ENCODE measurements at places on chromosomes 2 and 18. TPM values are rescaled to one million over a fixed set of nuclear protein-coding genes. Genes with fewer than 3 reads are reported as not detected.
A peak's percentile ranks its signal among the peaks of the same experiment; 100 is the strongest.

- no peak for DNase-seq
These were observed 236.6 kb downstream of the GLI2 start for GRCh38 chr2:120972286-120972685.

DNA sequence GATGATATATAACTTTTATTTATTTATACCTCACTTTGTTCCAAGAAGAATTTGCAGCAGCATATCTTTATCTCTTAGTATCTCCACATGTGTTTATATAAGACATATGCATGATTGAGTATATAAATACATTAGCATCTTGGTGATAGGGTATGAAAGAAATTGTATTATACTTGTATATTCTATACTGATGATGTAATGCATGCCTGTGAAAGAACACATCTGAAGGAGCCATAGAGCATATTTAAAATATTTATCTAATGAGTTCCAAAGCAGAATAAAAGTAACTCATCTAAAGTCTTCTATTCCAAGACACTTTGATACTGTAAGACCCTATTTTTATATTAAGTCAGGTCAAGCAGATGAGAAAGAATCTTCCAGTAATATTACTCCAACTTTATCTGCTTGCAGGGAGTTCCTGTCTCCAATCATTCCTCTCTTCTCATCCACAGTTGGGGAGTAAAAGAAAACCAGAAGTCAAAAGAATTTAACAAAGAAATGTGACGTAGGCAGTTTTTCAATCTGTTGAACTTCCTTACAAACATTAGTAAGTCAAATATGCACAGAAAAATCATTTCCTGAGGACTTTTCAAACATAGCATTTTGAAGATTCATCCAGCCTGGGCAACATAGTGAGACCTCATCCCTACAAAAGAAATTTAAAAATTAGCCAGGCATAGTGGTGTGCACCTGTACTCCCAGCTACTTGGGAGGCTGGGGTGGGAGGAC lies 76.7 kb downstream of the DTNB start:
- no peak for DNase-seq

GRCh38 chr2:181886192-181886591 lies 5.3 kb upstream of the ITPRID2 start:
- DNase-seq: no peak

DNA sequence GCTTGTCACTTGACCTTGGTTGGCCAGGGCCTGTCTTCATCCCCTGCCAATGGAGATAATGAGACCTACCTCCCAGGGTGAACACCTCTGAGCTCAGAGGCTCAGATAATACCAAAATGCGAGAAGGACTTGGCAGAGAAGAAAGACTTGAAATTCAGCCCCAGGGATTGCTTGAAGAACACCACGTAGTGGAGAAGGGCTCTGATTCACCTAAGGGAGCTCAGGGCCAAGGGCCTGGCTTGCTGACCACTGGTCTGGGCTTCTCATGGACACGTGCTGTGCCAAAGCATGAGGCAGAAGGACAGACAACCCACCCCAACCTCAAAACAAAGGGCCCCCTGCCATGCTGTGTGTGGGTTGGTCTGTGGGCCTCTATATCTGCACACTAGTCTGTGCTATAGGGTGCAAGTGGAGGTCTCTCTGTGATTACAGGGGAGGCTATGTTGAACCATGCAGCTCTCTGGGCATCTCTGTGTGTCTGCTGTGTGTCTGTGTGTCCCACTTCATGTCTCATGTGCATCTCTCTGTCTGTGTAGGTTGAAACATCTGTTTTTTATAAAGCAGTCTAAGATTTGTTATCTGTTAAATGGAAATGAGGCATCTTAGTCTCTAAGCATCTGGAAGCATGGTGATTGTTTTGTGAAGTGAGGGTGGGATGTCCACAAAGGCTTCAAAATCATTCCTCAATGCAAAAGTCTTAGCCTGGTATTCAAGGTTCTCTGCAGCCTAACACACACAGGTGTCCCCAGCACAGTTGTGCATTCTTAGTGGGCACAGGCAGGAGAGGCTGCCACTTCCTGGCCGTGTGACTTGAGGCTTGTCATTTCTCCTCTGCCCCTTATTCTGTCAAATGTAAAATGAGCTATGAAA lies 61.0 kb upstream of the EPAS1 start:
- DNase-seq: no peak

DNA sequence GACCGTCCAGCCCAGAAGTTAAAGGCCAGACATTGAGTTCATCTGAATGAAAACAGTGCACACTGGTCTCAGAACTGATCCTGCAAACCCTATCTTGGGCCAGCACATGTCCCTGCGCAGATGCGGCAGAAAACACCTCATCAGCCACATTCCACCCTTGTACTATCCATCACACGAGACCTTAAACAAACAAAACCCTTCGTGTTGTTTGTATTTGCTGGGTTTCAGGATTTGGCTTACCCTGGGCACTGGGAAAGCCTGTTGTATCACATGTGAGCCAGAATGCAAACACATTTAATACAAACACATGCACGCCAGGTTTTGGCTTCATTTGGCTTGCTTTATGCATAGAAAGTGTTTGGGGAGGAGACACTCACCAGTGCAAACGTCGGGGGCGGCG lies 12.5 kb downstream of the WIPF1 start:
- no peak for DNase-seq

- peak; percentile 28 for DNase-seq
These were observed 188.2 kb downstream of the BCL2 start for GRCh38 chr18:63131106-63131958.

DNA sequence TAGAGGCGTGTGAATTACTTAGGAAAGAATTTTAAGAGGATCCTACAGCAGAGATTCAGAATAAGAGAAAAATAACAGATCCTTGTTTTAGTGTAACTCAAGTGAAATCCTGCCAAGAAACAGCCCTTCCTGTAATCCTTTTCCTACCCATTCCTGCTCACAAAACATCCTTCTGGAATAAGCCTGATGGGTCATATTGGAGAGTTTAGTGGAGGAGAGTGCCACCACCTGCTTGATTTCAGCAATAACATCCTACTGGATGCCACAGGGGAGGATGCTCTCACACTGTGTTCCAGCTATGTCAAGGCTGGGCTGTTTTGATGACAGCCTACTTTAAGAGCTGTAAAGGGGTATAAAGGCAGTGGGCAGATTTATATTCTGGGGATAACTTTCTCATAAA lies 54.8 kb upstream of the CCDC178 start:
- peak; percentile 50 for DNase-seq

- no peak for DNase-seq
These were observed 107.2 kb upstream of the CAPN13 start for GRCh38 chr2:30914456-30914855.

GRCh38 chr2:65661980-65662653 lies 229.7 kb upstream of the SPRED2 start:
- no peak for DNase-seq

DNA sequence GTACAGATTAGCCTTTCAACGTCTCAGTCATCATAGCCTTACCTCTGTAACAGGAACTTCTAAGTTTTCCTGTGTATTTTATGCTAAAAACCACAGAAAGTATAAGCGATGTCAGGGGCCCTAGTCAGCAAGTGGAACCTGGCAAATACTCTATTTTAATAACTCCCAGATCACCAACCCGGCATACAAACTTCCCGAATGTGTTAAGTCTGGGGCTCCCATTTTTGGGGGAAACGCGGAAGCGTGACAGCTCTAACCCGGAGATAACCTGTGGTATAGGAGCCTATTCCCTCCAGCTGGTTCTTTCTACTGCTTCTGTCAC lies 574 bp downstream of the NIFK start:
- DNase-seq: no peak

DNA sequence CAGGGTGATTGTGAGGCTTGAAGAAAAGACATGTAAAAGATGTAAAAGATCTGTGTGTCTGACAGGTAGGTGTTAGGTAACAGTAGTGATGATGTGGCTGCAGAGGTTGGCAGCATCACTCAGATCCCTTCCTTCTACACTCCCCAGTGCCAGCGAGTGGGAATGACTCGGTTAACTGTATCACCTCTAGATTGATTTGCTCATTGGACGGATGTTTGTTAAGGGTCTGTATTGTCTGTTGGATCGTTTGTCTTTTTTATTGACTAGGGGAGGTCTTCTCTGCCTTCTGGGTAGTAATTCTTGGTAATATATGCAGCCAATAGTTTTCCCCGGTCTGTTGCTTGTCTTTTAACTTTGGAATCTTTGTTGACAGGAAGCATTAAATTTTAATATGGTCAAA lies 44.8 kb upstream of the CNGA3 start:
- no peak for DNase-seq

DNA sequence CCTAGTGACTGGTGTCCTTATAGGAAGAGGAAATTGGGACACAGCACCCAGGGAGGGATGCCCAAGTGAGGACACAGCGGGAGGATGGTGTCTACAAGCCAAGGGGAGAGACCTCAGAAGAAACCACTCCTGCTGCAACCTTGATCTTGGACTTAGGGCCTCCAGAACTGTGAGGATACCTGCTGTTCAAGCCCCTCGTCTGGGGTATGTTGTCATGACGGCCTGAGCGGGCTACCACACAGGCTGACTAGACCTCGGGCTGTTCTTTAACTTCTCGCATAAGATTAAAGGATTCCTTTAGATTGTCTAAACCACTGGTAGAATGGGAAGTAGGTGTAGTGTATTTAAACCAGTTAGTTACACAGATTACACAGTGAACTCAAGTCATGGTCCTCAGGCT lies 138.3 kb downstream of the ASB1 start:
- no peak for DNase-seq

DNA sequence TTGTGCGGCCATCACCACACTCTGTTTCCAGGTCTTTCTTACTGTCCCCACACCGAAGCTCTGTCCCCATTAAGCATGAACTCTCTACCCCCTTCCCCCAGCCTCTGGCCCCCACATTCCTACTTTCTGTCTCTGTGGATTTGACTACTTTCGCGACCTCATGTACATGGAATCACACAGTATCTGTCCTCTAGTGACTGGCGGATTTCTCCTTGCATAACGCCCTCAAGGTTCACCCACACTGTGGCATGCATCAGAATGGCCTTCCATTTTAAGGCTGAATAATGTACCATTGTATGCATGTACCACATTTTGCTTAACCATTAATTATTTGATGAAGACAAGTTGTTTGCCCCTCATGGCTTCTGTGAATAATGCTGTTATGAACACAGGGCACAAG lies 467.6 kb upstream of the HS6ST1 start:
- no peak for DNase-seq

GRCh38 chr2:46841621-46842020 lies 74.0 kb downstream of the MCFD2 start:
- DNase-seq: no peak

GRCh38 chr2:158394453-158394852 lies 62.1 kb downstream of the CCDC148 start:
- DNase-seq: no peak

DNA sequence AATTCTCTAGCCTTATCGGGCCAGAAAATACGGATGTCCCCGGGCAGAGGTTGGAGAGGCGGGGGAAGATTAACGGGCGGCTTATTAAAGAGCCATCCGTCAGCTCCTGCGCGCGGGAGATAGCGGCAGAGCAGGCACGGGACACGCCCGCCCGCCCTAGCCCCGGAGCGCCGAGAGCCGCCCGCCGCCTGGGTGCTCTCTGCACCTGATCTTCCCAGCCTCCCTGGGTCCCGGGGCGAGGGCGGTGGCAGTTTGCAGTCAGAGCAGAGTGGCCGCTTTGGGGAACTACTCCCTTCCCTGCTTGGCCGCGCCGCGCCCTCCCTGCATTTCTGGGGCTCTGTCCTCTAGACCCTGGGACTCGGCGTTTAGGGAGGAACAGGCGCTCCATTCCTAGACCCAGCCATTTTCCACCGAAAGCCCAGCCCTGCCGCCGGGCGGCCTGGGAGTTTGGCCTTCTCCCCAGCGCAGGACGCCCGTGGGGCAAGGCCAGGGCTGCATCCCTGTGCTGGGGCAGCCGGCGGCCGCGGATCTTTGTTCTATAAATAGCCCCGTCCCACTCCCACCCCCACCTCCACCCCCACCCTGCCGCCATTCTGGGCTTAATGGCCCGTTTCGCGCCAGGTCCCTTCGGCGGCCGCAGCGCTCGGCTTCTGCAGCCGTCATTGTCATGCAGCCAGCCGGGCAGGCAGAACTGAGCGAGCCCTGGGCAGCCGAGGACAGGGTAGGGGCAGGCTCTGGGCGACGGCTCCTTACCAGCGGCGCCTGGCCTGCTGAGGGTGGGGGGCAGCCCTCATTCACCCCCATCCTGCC lies 6.6 kb downstream of the GAD1 start:
- DNase-seq: no peak

- DNase-seq: no peak
These were observed 64.5 kb downstream of the FAM210A start for GRCh38 chr18:13661779-13662256.

DNA sequence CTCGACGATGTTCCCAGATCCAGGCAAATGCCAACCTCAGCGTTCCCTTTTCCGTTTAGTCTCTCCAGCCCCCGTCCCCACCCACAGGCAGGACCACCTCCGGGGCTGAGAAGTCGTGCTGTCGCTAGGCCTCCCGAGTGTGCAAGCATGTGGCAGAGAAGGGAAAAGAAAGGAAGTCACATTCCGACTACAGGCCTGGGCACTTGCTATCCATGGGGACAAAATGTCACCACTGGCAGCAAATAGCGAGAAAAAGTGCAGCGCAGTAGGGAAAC lies 420 bp downstream of the PIGN start:
- no peak for DNase-seq

GRCh38 chr2:105249181-105249580 lies 7.6 kb downstream of the GPR45 start:
- DNase-seq: no peak

GRCh38 chr2:11866358-11867335 lies 120.2 kb downstream of the LPIN1 start:
- no peak for DNase-seq

DNA sequence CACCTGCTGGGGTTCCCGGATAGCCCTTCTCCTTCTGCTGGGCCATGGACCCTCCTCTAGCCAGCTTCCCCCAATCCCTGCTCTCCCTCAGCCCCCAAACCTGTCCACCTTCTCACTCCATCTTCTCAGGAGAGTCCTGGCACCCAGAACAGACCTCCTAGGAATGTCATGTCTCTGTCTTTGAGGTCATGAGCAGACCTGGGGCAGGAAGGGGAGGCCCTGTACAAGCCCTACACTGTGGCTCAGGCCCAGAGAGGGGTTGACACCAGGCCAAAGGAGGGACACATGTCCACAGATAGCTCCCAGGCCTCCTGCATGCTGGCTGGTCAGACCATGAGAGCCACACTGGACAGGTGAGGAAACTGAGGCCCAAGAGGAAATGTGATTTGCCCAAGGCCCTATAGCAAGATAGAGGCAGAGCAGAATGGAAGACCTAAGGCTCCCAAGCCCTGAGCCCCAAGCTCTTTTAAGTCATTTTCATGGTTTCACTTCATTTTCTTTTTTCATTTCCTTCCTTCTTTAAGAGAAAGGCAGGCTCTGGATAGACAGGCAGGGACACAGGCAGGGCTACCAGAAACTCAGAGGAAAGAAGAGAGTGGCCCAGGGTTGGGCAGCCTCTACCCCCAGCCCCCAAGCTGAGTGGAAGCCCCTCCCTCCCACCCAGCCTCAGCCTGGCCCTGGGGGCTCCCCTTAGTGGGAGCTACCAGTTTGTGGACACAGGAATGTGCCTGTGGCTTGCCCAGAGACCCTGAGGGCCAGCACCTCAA lies 159.7 kb downstream of the SMAD7 start:
- DNase-seq: no peak

- peak; percentile 33 for DNase-seq
These were observed 163.8 kb upstream of the MEX3C start for GRCh38 chr18:51361130-51361860.

Gene GAREM2
- total RNA-seq: 4.6 TPM

Gene HOXD13
- not detected for total RNA-seq

Gene STRN
- total RNA-seq: 52.0 TPM

Gene GATA6
- 23.8 TPM for total RNA-seq

Gene SFT2D3
- 4.9 TPM for total RNA-seq

Gene CNTNAP5
- total RNA-seq: 5.0 TPM

Gene UGT1A4
- total RNA-seq: not detected

Gene HOXD12
- total RNA-seq: not detected

Gene CERKL
- total RNA-seq: 0.08 TPM

Gene UBE2E3
- 237 TPM for total RNA-seq

Gene NXPH2
- 3.4 TPM for total RNA-seq

Gene CAPN13
- total RNA-seq: 0.44 TPM
